ENCODE measurements at places on chromosomes 11 and 22.

DNA sequence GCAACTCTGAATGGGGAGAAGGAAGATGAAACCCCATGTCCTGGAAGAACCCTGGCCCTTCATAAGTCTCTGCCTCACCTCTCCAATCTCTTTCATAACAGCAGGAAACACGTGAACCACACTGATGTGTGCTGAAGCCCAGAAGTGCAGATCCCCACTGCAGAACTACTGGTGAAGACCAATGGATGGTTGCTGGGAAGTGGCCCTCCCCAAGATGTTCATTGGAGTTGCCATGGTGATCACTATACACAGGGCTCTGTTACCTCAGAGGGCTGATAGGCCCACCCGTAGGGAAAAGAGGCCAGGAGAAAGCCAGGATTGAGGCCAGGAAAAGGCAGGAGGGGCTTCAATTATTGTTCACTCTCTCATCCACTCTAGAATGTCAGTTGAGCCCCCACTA lies 11.6 kb downstream of the TST start:
- no peak for DNase-seq

DNA sequence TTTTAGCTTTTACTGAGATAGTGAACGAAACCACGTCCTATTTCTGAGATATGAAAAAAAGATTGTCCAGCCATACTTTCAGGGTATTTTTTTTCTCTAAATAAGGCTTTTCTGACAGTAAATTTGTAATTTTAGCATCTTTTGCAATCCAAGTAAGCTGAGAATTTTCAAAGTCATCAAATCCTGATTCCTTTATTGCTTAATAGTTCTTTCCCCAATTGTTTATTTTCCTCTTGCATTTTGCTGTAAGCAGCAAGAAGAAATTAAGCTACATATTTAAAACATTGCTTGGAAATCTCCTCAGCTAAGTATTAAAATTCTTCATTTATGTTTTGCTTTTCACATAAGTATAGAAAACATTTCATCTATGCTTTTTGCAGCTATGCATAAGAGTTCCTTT lies 493.3 kb upstream of the CCDC179 start:
- DNase-seq = no peak

DNA sequence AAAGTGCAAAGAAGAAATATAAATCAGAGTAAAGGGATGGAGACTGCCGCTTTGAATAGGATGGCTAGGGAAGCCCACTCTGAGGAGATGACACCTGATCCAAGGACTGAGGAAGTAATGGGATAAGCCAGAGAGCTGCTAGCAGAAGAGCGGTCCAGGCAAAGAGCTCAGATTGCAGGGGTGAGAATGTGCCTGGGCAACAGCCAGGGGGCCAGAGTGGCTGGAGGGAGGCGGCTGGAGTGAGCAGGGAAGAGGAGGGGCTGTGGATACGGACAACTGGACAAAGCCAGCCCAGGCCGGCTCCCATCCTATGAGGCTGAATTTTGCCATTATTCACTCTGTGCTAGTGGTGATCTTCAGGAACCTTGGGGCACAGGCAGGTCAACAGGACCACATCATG lies 360.3 kb upstream of the SYN3 start:
- DNase-seq = no peak

DNA sequence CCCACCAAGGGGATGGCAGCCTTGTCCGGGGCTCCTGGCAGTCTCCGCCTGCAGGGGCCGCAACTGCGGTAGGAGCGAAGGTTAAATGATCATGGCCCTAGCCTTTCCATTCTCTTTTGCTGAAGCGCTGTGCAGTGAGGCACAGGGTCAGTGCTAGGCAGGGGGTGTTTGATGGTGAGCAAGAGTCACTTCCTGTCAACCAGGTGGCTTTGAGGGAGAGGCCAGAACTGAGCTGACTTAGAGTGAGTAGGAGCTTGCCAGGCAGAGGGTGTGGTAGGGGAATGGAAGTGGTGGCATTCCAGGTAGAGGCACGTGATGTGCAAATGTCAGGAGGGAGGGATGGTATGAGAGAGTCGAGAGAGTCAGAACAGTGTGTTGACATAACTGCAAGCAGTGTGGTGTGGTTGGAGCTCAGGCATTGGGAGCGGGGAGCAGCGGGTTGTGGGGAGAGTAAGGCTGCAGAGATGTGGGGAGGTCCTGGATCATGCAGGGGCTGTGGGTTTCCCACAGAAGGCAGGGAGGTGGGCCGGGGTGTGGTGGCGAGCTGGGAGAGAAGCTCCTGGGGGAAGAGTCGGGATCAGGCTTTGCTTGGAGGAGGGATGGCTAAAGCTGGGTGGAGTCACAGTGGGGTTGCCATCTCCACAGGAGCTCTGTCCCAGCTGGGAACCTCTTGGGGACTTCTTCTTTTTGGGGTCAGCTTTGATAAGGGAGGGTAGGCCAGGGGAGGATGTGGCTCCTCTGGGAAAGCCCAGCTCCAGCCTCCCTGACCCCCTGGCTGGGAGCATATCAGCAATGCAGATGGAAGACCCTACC lies 33.3 kb downstream of the AMPD3 start:
- no peak for DNase-seq

GRCh38 chr11:97739932-97740800 lies 1280.6 kb upstream of the CNTN5 start:
- DNase-seq = no peak

DNA sequence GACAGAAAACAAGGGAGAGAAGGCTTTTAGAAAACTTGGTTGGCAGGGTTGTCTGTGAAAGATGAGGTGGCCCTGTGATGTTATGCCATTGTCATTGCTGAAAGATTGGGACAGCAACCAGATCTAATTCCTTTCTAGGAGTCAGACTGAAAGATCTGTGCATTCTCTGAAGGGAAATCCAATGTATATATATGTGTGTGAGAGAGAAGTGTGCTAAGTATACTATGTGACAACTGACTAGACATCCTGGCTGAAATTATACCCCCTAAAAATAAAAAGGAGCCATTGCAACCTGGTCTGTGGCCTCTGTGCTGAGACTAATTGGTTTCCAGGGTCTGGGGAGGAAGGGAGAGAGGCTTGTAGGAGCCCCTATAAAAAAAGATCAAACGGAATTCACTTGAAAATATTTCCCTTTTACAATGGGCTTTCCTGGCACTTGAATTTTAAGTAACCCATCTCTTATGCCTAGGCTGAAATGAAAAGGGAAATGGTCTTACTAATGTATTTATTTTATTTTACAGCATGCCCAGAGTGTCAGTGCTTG lies 1.2 kb upstream of the MPPED2 start:
- no peak for DNase-seq

- no peak for DNase-seq
These were observed 78.9 kb downstream of the C11orf58 start for GRCh38 chr11:16817351-16817750.

- no peak for DNase-seq
These were observed 176.7 kb upstream of the NCAM1 start for GRCh38 chr11:112784323-112785073.

DNA sequence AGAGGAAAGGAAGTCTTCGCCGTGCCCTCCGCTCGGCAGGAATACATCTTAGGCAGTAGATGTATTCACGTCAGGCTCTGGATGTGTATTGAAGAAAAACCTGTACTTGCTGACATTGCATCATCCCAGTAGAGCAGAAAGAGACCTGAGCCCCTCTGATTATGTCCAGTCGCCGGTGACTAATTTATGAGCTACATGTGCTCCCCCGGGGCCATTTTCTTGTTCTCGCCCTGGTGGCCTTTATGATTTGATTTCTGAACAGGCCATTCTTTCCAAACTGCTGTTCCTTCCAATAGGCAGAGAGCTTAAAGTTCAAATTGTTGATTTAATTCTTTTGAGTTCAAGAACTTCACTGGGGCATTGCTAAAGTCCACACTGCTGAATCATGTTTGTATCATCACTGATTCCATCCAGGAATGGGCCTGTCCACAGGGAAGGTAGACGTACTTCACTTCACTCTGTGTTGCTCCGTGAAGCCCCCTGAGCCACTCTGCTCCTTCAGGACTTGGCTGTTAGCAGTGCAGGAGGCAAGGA lies 137.3 kb upstream of the RASSF10 start:
- no peak for DNase-seq

DNA sequence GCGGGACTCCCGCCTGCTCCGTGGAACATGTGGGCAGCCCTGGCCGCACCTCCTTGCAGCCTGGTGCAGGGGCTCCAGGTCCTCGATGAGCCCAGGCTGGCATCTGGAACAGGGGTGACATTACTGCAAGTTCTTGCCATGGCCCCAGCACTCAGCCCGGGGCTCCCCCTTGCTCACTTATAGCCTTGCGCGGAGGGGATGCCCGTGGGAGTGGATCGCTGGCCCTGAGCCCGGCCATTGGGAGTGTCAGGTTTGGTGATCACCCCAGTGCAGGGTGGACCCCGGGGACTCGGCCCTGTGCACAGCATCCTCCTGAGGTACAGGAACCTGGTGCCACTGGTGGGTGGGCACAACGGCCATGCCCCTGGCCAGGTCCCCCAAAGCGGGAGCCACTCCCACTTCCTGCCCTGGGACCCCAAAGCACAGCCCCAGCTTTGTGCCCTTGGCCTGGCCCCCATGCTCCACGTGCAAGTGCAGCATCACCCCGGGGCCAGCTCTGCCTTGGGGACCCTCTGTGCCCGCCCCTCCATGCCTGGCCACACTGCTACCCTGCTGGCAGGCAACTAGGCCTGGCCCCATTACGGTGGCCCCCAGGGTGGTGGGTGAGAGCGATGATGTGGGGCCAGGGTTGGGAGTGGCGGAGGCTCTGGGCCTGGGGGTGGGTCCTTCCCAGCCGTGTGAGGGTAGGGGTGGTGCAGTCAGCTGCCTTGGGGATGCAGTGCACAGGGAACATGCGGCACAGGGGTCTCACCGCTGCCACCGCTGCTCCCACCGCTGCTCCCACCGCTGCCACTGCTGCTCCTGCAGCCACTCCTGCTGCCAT lies 439.8 kb downstream of the TBC1D22A start:
- no peak for DNase-seq

DNA sequence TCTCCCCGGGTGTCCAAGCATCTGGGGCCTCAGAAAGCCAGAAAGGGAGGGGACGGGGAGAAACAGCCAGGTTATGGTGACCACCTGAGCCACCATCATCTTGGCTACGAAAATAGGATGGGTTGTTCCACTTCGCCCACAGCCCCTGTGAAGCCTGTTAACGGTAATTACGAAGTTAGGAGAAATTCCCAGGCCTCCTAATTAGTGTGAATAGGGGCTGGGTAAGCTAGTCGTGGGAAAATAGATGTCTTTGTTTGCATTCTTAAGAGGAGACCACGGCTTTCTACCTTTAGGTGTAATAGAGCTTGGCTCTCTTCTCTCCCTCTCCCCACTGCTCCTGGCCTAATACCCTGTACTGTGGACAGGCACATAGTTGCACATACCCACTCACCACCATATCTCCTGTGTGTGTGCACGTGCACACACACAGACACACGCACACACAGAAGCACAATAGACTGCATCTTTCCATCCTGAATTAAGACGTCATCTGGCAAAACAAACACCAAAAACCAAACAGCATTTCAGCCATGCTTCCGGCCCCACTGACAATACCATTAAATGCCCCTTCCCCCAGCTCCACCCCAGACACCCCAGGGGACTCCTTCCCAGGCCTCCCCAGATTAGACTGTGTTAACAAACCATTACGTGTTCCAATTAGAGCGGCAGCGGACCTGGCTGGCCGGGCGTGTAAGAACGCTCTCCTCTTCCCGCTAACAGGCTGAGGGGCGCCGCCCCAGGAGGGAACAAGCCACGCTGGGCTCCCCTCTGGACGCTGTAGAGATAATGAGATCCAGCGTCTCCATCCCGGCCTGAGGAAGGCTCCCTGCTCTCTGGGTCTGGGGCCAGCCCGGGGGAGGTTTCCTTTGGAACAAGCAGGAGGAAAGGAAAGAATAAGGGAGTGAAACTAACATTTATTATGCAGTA lies 72.8 kb downstream of the TP53I11 start:
- peak; percentile 72 for DNase-seq
